Occipital lobe (tissue), 3 donors: ENCODE measurements at places on chromosomes 11 and 22.

GRCh38 chr11:68469642-68470041, 9.1 kb downstream of the PPP6R3 start:
- DNase-seq: no peak

DNA sequence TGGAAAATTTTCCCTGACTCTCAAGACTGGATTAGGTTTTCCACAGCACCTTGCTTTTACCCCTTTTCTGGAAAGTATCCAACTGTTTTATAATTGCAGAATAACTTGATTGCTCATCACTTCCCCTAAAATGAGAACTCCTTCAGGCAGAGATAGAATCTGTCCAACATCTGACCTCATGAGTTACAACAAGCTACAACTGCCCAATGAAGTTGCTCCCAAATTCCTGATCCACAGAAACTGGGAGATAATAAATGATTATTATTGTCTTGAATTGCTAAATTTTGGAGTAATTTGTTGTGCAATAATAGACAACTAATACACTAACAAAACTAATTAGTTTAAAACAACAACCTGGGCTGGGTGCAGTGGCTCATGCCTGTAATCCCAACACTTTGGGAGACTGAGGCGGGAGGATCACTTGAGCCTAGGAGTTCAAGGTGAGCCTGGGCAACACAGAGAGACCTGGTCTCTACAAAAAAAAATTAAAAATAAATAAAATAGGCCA, 10.0 kb upstream of the CCDC83 start:
- DNase-seq: no peak

DNA sequence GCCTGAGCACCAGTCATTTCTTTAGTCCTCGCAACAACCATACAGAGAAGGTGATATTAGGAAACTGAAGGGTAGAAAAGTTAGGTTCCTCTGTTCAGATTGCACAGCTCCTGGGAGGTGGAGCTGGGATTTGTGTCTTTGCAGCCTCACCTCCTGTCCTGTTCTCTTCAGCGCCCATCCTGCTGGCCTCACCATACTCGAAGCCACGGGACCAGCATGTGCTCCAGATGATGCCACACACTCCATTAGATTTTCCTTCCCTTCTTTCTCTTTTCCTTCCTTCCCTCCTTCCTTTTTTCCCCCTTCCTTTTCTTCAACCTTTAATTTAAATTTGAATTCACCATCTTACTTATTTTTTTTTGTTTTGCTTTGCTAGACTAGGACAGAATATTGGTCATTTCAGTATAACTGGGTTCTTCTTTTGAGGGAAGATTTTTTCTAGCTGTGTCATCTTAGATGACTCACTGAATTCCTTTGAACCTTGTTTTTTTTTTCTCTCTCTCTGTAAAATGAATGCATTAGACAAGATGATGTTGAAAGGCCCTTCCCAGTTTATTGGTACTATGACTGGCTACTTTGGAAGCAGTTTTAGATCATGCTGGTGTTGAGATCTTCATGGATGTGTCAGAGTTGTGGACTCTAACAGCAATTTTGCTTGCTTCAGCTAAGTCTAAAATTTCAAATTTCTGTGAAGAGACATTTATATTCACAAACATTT, 662.5 kb upstream of the TENM4 start:
- DNase-seq: no peak

DNA sequence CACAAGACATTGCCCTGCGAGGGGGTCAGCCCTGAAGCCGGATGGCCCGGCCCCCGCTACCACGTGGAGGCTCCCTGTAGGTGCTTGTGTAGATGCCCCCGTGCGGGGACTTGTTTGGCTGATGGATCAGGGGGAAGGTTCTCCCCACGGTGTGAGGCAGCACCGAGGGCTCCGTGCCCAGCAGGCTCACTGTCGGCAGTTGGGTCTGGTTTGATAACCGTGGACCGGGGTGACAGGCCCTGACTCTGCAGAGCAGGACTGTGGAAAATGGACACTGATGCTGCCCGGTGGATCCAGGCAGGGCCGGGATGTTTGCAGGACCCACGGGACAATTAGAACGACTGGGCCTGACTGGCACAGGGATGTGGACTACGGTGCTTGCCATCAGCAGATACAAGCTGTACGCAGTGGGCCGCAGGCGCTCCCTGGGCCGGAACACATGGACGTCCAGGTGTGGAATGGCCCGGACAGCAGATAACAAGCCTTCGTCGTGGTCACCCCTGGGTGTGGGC, 19.0 kb downstream of the KCNQ1 start:
- DNase-seq: no peak
